ENCODE measurements at places on chromosomes 11 and 22.

DNA sequence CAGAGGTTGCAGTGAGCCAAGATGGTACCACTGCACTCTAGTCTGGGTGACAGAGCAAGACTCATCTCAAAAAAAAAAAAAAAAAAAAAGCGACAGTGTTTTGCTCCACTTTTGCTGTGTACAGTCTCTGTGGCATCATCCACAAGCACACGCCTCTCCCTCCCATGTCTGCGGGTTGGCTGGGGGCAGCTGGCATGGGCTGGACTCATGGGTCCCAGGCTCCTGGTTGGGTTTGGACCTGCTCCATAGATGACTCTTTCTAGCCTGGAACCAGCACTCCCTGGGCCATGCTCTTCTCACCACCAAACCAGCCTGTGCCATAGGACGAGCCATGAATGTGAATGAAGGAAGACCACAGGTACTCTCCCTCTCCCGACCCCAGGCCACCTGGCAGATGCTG is 7.9 kb upstream of the WNT11 start:
- DNase-seq = no peak

- DNase-seq = no peak
These were observed 421.4 kb upstream of the CADM1 start for GRCh38 chr11:115925568-115926090.

DNA sequence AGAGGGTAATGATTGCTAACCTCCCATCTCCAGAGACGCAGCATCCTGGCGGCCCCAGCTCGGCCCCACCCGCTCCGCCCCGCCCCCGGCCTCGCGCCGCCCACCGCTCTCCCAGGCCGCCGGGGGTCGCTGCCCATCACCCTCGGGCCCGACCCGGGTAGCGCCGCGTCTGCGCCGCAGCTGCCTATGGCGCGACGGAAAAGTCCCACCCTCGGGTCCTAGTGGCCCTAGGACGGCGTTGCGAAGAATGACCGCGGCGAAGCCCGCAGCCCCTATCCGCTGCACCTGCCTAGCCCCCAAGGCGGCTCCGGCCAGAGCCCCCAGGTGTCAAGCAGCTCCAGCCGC is 457 bp downstream of the CPSF7 start:
- DNase-seq = peak; percentile 71

GRCh38 chr22:47805394-47805935 is 1043.0 kb downstream of the TBC1D22A start:
- no peak for DNase-seq

DNA sequence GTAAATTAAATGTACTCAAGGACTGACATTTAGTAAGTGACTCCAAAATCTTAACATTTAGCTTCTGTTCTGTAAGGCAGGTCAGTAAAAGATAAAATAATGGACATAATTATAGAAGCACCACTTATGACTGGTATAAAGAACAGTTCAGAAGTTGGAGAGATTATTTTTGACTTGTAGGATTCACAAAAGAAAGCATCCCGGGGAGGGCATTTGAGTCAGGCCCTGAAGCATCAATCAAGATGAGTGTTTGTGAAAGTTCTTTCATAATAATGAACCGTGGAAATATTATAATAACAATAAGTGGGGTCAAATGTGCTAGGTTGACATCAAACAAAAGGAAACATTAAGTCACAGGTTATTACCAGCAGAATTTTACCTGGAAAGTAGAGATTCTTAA is 201.9 kb downstream of the DDX10 start:
- DNase-seq = no peak

Data from EH (cell line).